Natural killer cell (primary cell): ENCODE measurements at places on chromosomes 1 and 21. TPM values are rescaled to one million over a fixed set of nuclear protein-coding genes. Genes with fewer than 3 reads are reported as not detected.

CENPS gene
- total RNA-seq: 4.5 TPM

KCNJ15 gene
- total RNA-seq: not detected

GRCh38 chr1:206909161-206909882, 12.1 kb downstream of the IL24 start:
- DNase-seq: peak; percentile 69
- peak overlapping the region; percentile 16 for H3K27ac ChIP-seq
- H3K27me3 ChIP-seq: no peaks in the 10 kb centered on the region
- no peak overlapping the region for H3K4me3 ChIP-seq
- peaks cover 88% of the 10 kb centered on the region for H3K36me3 ChIP-seq

GRCh38 chr1:118155106-118155505, 29.9 kb downstream of the SPAG17 start:
- H3K27me3 ChIP-seq: no peaks in the 10 kb centered on the region
- no peaks in the 10 kb centered on the region for H3K36me3 ChIP-seq
- H3K27ac ChIP-seq: no peak overlapping the region
- no peaks in the 10 kb centered on the region for H3K4me1 ChIP-seq
- no peak for DNase-seq

DNA sequence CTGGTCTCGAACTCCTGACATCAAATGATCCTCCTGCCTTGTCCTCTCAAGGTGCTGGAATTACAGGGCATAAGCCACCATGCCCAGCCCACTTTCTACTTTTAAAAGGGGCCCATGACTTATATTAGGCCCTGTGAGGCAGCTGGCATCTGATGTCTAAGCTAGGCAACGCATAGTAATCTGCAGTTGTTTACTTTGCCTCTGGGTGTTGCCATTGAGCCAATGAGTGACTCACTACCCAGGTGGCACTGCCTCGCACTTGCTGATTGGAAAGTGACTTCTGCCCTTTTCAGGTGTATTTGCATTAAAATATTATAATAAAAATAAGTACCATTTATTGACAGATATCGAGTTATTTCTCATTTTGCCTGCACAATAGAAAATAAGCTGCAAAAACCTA, 84.9 kb downstream of the KIF14 start:
- peaks cover 5% of the 10 kb centered on the region for H3K4me1 ChIP-seq
- H3K27ac ChIP-seq: no peak overlapping the region
- H3K27me3 ChIP-seq: no peaks in the 10 kb centered on the region
- no peak overlapping the region for H3K4me3 ChIP-seq
- peak; percentile 52 for DNase-seq
- H3K36me3 ChIP-seq: no peaks in the 10 kb centered on the region

AVPR1B gene
- total RNA-seq: not detected

DNA sequence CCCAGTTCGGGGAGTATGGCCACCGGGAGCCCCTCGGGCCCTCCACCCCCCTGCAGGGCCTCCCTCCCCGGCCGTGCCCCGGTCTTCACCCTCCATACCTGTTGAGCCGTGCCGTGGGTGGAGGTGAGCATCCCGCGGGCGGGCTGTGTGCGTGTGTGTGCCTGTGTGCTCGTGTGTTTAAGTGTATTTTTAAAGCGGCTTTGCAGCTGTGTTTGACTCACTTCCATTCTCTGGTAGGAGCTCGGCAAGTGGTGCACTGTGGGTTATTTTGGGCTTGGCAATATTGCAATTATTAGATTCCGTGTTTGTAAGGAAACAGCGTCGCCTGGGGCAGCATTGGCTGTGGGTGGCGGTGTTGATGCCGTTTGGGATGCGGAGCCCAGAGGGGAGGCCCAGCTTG, 20.3 kb upstream of the PLCH2 start:
- H3K27me3 ChIP-seq: no peaks in the 10 kb centered on the region
- H3K4me1 ChIP-seq: peaks cover 4% of the 10 kb centered on the region
- no peak overlapping the region for H3K27ac ChIP-seq
- no peaks in the 10 kb centered on the region for H3K36me3 ChIP-seq
- H3K4me3 ChIP-seq: no peak overlapping the region

GRCh38 chr1:27332536-27333281, 9.1 kb upstream of the SYTL1 start:
- H3K36me3 ChIP-seq: peaks cover 61% of the 10 kb centered on the region
- H3K27ac ChIP-seq: no peak overlapping the region
- no peak overlapping the region for H3K4me3 ChIP-seq
- no peaks in the 10 kb centered on the region for H3K27me3 ChIP-seq
